ENCODE measurements at places on chromosomes 1 and 21.
A peak's percentile ranks its signal among the peaks of the same experiment; 100 is the strongest.

DNA sequence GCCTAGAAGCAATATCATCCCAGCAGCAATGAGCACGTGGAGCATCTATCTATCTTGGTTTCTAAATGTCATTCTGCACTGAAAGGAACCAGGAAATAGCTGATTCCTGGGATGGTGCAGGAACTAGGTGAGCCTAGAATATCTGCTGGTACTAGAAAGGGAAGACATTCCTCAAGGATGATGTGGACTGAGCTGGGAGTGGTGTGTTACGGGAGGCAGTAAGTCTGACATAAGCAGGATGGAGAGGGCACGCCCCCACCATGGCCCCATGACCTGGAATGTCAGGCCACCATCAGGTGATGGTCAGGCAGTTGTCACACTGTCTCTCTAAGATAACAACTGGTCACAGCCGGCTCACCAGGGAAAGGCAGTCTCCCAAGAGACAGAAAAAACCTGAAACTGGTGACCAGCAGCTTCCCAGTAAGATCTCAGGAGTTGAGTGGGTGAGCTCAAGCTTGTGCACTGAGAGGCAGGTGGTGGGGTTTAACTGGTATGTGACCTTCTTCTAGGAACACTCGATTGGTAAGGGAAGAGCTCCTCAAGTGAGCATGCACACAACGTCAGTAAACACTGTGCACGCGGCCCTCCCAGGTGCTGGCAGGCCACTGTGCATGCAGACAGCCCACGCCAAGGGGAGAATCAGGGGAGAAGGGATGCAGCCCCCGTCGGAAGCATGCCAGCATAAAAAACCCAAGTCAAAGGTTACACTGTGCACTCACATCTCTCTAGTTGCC, 148.7 kb downstream of the ADSS2 start:
- H3K27me3 ChIP-seq: no peaks in the 10 kb centered on the region
- H3K4me3 ChIP-seq: no peak overlapping the region
- DNase-seq: no peak
- peaks cover 2% of the 10 kb centered on the region for H3K36me3 ChIP-seq
- no peak overlapping the region for H3K27ac ChIP-seq

- peak overlapping the region; percentile 31 for H3K27ac ChIP-seq
- H3K27me3 ChIP-seq: no peaks in the 10 kb centered on the region
- no peak for DNase-seq
- H3K4me1 ChIP-seq: peaks cover 66% of the 10 kb centered on the region
- no peak overlapping the region for H3K4me3 ChIP-seq
- no peaks in the 10 kb centered on the region for H3K36me3 ChIP-seq
Measured at GRCh38 chr21:42245331-42246193, 26.6 kb downstream of the ABCG1 start.

- no peak overlapping the region for H3K27ac ChIP-seq
- H3K4me1 ChIP-seq: no peaks in the 10 kb centered on the region
- no peak overlapping the region for H3K4me3 ChIP-seq
- no peaks in the 10 kb centered on the region for H3K36me3 ChIP-seq
Measured at GRCh38 chr1:55047611-55048010, 8.3 kb downstream of the PCSK9 start.

DNA sequence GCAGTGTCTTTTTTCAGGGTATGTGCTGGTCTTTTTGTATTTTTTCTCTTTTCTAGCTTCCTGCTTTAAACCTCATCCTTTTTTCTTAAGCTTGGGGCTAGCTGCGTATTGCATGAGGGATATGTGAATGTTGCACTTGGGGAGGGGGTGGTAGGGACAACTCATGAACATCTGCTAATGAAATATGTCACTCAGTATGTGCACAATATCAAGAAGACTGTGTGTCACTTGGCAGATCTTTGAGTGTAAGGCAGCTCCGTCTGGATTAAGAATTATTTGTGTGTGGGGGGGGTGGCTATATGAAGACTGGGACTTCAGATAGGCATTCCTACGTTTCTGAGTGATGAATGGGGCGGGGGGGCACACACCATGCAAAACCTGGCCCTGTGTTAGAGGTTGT, 170.4 kb upstream of the CACNA1E start:
- no peak overlapping the region for H3K4me3 ChIP-seq
- no peaks in the 10 kb centered on the region for H3K36me3 ChIP-seq
- peaks cover 63% of the 10 kb centered on the region for H3K27me3 ChIP-seq

- DNase-seq: no peak
- H3K27me3 ChIP-seq: no peaks in the 10 kb centered on the region
- H3K36me3 ChIP-seq: no peaks in the 10 kb centered on the region
- no peaks in the 10 kb centered on the region for H3K4me1 ChIP-seq
- H3K27ac ChIP-seq: no peak overlapping the region
Measured at GRCh38 chr1:214958486-214958885, 124.1 kb upstream of the KCNK2 start.

GRCh38 chr1:48611841-48612240, 139.8 kb upstream of the SPATA6 start:
- no peak overlapping the region for H3K27ac ChIP-seq
- H3K4me3 ChIP-seq: no peak overlapping the region
- no peaks in the 10 kb centered on the region for H3K36me3 ChIP-seq
- no peaks in the 10 kb centered on the region for H3K4me1 ChIP-seq
- no peaks in the 10 kb centered on the region for H3K27me3 ChIP-seq
- no peak for DNase-seq

DNA sequence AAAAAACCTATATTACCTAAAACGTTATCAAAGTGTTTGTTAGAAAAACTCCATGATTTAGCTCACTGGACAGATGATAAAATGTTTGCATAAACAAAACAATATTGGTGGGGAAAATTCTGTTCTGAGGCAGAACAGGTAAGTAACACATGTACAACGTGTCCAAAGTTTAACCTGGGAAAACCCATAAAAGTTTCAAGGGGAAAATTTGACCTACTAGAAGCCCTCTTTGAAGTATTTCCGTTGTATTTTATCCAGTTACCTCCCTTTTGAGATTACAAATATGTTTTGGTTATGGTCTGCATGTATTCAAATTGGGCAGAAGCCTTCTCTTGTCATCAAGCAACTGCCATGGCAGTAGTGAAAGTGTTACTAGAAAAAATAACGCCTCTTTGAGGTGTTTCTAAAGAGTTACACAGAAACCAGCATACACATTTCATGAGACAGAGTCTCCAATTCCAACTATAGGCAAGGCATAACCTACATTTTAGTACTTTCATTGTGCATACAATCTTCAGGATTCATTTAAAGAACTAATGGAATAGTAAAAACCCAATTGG, 58.0 kb upstream of the PDC start:
- H3K4me3 ChIP-seq: no peak overlapping the region
- no peaks in the 10 kb centered on the region for H3K4me1 ChIP-seq
- no peaks in the 10 kb centered on the region for H3K27me3 ChIP-seq
- H3K36me3 ChIP-seq: peaks cover 10% of the 10 kb centered on the region
- no peak for DNase-seq
- H3K27ac ChIP-seq: no peak overlapping the region

GRCh38 chr1:62336995-62337705, 17.9 kb upstream of the KANK4 start:
- no peaks in the 10 kb centered on the region for H3K27me3 ChIP-seq
- H3K4me3 ChIP-seq: no peak overlapping the region
- H3K27ac ChIP-seq: no peak overlapping the region
- no peaks in the 10 kb centered on the region for H3K4me1 ChIP-seq

DNA sequence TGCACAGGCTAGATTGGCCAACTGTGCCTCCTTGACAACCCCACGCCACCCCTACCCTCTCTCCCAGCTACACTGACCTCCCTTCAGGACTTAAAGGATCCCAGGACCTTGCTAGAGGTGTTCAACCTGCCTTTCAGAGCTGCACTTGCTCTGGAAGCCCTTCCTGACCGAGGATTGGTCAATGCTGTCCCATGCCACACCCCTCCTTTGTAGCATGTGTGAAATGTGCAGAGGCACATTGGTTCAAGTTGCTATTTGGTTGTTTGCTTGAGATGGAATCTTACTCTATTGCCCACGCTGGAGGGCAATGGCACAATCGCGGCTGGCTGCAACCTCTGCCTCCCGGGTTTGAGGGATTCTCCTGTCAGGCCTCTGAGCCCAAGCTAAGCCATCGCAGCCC, 21.8 kb downstream of the ACTA1 start:
- H3K27me3 ChIP-seq: peaks cover 38% of the 10 kb centered on the region
- H3K4me1 ChIP-seq: peaks cover 29% of the 10 kb centered on the region
- H3K27ac ChIP-seq: no peak overlapping the region
- DNase-seq: no peak
- H3K4me3 ChIP-seq: no peak overlapping the region

DNA sequence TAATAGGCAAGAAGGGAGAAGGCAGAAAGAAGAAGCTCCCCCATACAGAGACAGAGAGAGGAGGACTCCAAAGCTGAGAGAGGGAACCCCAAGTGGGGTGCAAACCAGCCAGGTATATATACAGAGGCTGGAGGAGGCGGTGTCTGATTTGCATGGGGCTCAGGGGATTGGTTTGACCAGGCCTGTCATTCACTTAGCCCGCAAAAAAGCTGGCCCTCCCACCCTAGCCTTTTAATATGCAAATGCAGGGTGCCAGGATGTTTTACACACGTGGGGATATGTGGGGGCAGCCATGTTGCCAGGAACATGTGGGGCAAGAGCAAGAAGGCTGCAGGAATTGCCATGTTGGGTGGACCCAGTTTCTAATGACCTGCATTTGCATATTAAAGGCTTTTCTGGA, 37.0 kb upstream of the TENT5B start:
- peaks cover 6% of the 10 kb centered on the region for H3K4me1 ChIP-seq
- no peak overlapping the region for H3K4me3 ChIP-seq
- DNase-seq: no peak
- H3K27ac ChIP-seq: no peak overlapping the region
- no peaks in the 10 kb centered on the region for H3K27me3 ChIP-seq

DNA sequence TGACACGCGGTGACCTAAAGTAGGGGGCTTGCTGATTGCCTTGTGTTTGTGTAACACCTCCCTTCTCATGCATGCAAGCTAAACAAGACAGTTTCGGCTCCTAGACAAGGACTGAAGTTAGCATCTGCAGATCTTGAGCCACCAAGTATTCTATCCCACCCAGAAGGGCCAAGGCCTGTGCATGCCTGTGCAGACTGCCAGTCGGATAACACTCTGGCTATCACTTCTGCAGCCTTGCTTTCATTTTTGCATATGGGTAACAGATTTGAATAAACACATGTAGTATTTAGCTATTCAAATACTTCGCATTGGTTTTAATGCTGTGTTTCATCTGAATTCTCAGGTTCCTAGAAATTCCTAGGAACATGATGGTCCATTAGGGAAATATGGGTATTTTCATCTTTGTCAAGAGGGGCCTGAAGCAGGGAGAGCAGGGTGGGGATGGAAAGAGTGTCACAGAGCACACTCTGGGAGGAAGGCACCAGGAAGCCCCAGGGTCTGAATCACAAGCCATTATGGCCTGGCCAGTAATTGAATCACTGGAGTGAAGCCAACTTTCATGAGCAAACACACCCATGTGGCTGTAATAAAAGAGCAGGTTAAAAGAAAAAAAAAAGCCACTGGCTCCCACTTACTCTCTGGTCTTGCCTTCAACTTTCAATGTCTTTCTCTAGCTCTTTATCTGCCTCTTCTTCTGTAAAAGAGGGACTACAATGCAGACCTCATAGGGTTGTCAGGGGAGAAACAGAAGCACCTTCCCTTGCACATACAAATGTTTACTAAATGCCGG, 28.3 kb downstream of the GADD45A start:
- H3K27me3 ChIP-seq: no peaks in the 10 kb centered on the region
- no peak overlapping the region for H3K27ac ChIP-seq
- no peak overlapping the region for H3K4me3 ChIP-seq
- H3K36me3 ChIP-seq: no peaks in the 10 kb centered on the region
- no peak for DNase-seq
- no peaks in the 10 kb centered on the region for H3K4me1 ChIP-seq

DNA sequence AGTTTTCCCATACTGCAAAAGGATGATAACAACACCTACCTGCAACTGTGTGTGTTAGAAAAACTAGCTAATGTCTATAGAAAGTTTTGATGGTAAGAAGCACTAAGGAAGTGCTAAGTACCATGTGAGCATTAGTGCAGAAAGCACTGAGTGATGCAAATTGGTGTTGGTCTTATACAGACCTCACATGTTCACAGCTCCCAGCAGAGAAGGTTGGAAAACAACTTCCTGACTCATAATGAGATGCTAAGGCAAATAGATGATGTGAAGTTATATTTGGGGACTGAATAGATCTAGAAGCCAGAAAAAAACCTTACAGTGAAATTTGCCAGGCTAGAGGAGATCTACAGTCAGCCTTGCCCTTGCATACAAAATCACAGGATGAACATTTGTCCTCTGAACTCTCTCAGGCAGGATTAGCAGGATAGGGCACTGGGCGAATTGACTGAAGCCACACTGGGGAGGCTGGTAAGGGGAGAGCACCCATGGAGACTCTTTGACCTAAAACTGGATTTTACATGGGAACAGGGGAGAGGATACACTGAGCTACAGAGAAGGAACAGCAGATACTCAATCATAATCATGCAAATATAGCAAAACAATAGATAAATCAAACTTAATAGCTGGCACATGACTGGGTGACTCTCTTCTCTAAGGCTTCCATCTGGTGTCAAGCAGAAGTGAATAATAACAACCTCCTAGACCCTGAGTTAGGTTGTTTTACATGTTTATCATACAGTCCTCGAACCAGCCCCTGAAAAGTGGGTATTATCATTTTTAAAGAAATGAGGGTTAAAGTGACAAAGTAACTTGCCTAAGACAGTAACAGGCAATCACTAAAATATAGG, 61.3 kb downstream of the ASTN1 start:
- no peak for DNase-seq
- no peak overlapping the region for H3K27ac ChIP-seq

DNA sequence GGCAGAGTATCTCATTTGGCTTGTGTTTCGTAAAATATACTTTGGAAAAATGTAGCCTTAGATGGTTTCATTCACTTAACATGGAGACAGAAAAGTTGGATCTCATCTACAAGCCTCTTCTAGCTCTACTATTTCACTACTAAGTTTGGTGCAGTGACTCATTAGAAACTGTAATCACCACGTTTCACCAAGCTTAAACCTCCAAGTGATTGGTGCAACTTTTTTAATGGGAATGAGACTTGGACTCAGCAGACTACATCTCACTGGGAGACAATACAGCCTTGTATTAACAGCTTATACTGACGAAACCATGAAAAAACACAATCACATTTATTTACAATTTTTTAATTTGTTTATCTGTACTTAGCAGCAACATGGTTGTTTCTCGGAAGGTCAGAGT, 29.9 kb upstream of the NRIP1 start:
- H3K4me1 ChIP-seq: no peaks in the 10 kb centered on the region
- H3K4me3 ChIP-seq: no peak overlapping the region
- H3K36me3 ChIP-seq: no peaks in the 10 kb centered on the region
- no peak for DNase-seq

- no peak for DNase-seq
- H3K36me3 ChIP-seq: no peaks in the 10 kb centered on the region
- peaks cover 19% of the 10 kb centered on the region for H3K4me1 ChIP-seq
- H3K27ac ChIP-seq: peak overlapping the region; percentile 3
- no peak overlapping the region for H3K4me3 ChIP-seq
- no peaks in the 10 kb centered on the region for H3K27me3 ChIP-seq
Measured at GRCh38 chr1:150893336-150893913, 6.5 kb downstream of the CTXND2 start.

DNA sequence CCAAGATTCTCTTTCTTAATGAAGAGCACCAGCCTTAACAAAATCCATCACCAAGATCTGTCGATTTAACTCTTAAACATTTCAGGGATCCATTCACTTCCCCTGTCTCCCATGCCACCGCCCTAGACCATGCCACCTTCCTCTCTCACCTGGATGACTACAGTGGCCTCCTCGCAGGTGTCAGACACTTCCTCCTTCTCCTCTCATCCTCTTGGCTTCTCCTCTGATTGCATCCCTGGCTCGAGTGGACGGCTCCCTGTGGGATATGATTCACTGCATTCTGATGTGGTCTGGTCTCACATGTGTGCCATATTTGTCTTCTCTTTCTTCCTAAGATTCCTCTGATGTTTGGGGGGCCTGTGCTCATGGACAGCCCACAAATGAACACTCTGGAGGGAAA, 66.4 kb upstream of the KLHDC7A start:
- H3K36me3 ChIP-seq: no peaks in the 10 kb centered on the region
- peaks cover 12% of the 10 kb centered on the region for H3K27me3 ChIP-seq
- no peak for DNase-seq

All from stimulated activated naive B cell treated with anti-CD40 and anti-IgM and Interleukin-4, amounts not matched to agents 10 μg/mL and 1 μg/mL and 100 μg/mL, for 72 hours (primary cell).